HS-5 (cell line): ENCODE measurements at places on chromosomes 5 and 9.
A peak's percentile ranks its signal among the peaks of the same experiment; 100 is the strongest.

- DNase-seq, result no peak
Observed at GRCh38 chr5:131229623-131230022, 34.2 kb upstream of the CDC42SE2 start.

DNA sequence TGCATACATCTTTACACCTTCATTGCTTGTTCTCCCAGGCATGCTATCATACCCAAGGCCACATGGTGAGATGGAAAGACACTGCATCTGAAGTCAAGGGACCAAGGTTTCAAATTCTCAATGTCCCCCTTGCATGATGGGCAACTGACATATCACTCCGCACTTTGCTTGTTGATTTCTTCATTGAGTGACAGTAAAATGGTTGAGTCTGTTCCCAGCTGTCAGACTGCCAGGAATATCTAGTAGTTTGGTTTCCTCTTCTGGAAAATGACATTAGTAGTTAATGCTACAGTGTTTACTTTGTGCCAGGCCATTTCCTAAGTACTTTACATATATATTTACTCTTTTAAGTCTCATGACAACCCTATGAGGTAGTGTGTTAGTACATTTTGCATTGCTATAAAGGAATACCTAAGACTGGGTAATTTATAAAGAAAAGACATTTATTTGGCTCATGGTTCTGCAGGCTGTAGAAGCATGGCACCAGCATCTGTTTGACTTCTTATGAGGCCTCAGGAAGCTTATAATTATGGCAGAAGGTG is 114.4 kb downstream of the PCSK1 start:
- no peak for DNase-seq

DNA sequence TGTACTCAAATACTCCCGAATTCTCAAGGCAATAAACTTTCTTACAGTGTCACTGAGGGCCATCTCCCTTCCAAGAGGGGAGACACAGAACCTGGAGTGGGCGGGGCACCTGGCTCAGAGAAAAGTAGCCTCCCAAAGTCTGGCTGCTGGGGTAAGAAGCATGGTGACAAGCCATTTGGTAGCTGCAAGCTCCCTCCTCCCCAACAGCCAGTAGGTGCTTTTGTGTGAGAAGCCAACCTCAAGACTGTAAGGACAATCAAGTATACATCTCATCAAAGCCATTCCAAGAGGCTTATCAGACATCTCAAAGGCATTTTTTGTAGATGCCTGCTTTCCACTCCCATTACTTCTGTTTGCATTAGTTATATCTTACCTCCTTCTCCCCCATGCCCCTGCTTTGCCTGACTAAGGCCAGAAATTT is 1.4 kb downstream of the DAB2 start:
- peak; percentile 45 for DNase-seq

DNA sequence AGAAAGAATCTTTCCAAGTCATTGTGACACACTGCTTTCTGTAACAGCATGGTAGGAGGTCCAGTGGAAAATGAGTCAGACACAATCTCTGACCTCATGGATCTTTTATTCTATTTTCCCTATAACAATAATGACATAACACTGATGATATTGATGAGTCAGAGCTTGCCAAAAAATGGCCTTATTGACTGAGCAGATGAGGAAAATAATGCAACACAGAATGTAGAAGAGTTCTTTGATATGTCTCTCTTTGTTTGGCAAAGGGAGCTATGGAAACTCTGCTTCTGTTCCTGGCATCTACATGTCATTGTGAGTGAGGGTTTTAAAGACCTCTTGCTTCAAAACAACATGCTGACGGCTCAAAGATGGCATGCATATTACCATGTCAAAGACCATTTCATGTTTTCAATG is 443.1 kb upstream of the ZNF608 start:
- peak; percentile 6 for DNase-seq

DNA sequence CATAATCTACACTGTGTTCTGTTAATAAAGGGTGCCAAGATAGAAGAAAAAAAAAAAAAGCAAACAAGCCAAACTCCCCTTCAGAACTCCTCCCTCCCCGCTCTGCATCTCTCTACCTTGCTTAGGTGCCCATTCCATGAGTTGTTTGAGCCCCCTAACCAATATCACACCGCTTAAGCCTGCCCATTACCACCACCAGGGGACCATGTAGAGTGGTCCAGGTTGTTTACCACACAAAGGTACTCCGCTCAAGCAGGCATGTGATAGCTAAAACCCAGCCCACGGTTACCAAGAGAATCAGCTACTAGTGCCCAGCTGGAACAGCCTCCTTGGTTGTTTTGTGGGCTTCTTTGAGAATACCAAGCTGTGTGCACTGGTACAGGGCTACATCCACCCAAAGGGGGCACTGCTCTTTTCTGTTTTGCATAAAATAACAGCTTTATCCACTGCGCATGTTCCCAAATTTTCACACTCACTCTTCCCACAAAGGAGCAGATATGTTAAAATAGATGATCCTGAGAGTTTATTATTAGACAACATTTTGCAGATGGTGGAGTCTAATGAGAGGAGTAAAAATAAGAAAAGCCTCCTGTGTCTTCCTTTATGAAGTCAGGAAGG is 304.1 kb downstream of the DEPDC1B start:
- DNase-seq, result no peak

DNA sequence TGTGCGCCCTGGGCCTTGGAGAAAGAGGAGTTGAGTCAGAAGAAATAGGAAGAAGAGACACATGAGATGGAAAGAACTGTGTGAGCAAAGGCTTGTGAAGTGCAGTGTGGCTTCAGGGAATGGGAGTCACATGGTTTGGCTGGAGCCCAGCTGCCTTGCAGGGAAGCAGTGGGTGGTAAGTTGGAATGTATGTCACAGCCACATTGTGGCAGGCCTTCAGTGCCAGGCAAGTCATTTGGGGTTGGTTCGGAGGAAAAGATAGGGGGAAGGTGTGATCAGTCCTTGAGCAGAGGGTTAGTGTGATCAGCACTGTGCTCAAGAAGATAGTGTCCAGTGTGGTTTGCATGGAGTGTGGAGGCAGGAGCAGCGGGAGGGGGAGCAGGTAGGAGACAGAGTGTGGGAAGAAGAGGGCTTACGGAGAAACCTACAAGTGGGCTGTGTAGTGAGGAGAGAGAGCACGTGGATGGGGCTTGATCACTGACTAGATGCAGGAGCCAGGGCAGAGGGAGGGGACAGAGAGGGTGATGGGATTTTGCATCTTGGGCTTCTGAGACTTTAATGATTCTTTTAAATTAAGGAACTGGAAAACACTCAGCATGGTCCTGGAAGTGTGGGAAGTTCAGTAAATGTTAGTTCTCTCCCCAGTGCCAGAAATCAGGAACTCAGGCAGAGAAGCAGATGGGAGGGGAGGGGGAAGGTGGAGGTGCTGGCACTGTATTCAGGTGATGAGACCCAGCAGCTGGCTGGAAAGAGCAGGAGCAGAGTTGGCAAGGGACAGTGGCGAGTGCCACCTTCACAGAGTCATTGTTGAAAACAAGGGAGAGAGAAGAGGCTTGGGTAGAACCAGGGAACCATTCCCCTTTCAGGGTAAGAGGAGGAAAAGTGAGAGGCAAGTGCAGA is 46.6 kb downstream of the ARHGAP26 start:
- no peak for DNase-seq

GRCh38 chr9:124770359-124771020 is 621 bp downstream of the NR6A1 start:
- no peak for DNase-seq

GRCh38 chr9:37784616-37785483 is at the start of gene EXOSC3:
TSS of gene EXOSC3 (minus strand) at chr9:37785064. CDS start at chr9:37785044, 20 bp downstream.
- DNase-seq, result peak; percentile 77

DNA sequence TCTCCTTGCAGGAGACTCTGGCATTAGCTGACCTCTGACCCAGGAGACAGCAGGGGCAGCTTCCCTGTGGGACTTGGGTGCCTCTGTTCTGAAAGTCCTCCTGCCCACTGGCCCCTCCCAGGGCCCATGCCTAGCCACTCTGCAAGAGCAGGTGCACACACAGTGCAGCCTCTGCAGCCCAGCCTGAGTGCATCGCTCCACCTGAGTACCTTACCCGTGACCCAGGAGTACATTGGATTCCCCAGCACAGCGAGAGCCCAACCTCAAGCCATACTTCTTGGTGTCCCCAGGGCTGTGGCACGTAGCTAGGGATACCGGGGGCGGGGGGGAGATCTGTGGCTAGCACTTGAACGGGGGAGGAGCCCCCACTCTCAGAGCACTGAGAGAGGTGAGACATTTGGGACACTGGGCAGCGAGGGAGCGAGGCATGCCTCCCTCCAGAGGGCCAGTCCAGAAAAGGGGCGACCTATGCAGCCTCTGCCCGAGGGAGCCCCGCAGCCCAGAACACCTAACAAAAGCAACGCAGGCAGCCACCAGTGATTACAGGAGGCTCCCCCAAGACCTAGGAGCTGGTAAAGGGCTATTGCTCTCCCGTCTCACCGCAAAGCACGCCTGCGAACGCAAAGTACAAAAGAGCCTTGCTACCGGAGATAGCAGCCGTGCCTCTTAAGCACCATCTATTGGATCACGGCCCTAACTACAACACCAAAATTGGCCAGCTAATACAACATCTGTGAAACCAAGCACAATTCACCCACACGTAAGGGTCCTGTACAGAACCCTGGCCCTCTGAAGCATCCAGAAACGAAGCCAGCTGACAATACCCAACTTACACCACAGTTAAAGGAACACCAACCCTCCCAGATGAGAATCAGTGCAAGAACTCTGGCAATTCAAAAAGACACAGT is 826 bp upstream of the PRDM9 start:
- no peak for DNase-seq

DNA sequence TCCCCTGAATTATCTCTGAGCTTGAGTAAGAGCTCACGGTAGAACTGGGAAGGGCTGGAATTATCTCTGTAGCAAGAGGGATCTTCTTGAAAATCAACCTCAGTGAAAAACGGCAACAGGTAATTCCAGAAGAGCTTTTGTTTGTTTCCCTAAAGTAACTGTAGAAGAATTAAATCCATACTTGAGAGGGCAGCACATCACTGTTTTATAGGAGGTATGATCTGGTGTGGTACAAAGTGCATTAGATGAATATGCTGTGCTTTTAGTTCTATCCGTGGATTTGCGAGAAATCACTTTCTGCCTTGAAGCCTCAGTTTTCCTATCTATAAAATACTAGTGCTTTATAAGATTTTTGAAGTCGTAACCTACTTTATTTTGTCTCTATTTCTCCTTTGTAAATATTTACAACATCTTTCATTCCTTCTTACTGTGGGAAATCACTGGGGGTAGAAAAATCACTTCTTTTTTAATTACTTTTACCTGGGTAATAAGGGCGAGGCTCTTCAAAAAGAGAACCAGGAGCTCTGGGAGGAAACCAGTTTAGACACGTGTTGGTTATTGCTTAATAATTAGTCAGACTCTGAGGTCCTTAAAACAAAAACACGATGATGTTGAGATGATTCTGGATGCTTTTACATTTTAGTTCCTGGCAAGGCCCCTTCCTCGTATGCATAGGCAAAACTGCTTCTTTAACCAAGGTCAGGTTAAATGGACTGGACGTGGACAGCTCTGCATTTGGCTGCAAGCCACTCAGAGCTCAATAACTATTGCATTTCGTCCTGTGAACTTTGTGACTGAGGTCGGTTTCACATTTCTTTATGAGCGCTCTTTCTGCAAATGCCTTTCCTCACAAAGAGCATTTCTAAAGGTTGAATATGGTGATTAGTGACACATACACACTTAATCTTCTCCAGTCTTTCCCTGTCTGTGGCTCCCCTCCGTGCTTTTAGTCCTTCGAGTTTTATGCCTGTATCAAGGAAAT is 376.1 kb downstream of the BRINP1 start:
- DNase-seq, result no peak

GRCh38 chr5:125775896-125776295 is 647.3 kb upstream of the GRAMD2B start:
- no peak for DNase-seq

- no peak for DNase-seq
Observed at GRCh38 chr5:103034662-103035392, 85.1 kb downstream of the GIN1 start.

GRCh38 chr5:38543074-38543473 is 13.4 kb downstream of the LIFR start:
- DNase-seq, result no peak

- no peak for DNase-seq
Observed at GRCh38 chr9:114409103-114409780, 21.5 kb upstream of the AKNA start.

- DNase-seq, result no peak
Observed at GRCh38 chr9:95826183-95826838, 49.2 kb upstream of the ERCC6L2 start.

DNA sequence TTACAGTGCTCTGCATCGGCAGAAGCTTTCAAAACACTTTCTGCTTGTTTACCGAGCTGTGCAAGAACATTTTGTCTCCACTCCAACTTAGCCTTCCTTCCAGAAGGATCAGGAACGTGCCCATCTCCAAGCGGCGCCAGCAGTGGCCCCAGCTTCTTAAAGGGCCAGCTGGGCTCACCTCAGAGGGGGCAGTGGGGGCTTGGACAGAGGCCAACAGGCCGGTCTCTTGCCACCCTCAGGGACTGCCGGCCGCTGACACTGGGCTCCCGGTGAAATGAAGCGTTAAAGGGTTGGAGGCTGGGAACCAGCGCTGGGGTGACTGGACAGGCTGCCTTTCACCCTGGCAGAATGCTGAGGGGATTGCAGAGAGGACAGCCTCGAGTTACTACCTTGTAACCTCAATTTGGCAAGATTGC is 67.0 kb upstream of the RNU6ATAC start:
- DNase-seq, result no peak

- DNase-seq, result no peak
Observed at GRCh38 chr9:133592731-133593409, 16.3 kb downstream of the FAM163B start.

GRCh38 chr9:128771094-128771721 is 519 bp downstream of the ZER1 start:
- no peak for DNase-seq

DNA sequence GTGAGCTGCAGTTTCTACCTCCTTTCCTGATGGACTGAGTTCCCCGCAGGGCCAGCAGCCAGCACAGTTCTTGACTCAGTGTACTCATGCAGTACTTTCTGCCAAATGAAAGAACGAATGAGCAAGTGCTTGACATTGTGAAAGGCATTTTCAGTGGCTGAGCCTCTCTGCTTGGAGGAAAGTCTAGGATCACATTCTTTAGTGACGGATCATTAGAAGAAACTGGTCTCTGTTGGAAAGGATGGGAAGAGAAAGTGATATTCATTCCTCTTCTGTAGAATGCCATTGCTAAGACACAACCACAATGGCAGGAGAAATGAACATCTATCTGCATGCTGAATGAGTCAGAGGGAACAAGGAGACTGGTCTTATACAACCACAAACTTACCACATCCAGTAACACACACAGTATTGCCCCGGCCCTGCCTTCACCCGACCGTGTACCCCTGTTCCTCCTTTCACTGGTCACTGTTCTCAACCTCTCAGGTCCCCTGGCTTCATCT is 206.9 kb downstream of the CRB2 start:
- peak; percentile 75 for DNase-seq

DNA sequence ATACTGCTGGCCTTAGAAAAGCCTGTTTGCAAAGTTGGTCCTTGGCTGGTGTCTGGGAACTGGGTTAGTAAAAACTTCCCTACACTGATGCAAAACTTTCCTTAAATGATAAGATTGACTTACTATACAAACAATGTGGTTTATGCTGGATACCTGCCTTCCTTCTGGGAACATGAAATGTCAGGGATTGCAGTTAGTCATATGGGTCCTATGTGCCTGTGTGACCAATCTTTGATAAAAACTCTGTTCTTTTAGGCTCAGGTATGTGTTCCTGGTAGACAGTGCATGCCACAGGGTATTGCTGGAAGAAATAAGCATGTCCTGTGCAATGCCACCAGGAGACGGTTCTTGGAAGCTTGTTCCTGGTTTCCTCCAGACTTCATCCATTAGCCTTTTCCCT is 173.3 kb downstream of the RMI1 start:
- DNase-seq, result no peak
